Stimulated activated CD4-positive, alpha-beta T cell treated with anti-CD3 and anti-CD28 coated beads, Interleukin-2, amount 100 ng/mL, for 24 hours (primary cell): ENCODE measurements at places on chromosomes 7 and 10.

DNA sequence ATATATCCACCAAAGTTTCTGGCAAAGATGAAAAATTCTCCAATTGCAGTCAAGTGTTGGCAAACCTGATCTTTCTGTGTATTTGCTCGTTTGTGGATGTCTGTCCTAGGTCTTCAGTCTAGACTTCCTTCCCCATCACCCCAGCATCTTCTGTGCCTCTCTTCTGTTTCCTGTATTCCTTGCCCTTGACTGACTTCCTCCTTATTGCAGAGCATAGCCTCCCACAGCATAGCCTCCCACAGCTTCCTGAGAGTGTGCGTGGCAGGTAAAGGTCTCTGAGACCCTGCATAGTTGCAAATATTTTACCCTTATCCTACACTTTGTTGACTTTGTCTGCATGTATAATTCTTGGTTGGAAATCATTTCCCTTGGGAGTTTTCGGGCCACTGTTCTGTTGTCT lies 18.4 kb downstream of the SLC18A2 start:
- DNase-seq: no peak

- DNase-seq: no peak
These were observed 21.5 kb upstream of the FAM133B start for GRCh38 chr7:92611735-92612134.

DNA sequence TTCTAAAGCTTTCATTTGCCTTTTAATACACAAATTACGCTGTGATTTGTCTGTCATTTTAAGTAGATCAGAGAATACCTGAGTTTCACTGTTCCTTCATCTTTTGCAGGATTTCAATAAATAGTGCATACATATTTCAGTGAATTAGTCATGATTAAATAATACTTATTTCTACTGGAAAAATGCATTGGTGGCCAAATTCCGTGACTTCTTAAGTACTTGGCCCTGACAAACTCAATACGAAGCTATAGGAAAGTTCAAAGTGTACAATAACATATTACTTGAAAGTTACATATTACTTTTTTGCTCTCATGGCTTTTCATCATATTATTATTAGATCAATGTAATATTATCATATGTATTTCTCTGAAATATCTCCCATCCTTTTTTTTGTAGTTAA lies 16.1 kb upstream of the PLXDC2 start:
- DNase-seq: no peak

GRCh38 chr10:122487174-122487765 lies 25.9 kb downstream of the HTRA1 start:
- no peak for DNase-seq

DNA sequence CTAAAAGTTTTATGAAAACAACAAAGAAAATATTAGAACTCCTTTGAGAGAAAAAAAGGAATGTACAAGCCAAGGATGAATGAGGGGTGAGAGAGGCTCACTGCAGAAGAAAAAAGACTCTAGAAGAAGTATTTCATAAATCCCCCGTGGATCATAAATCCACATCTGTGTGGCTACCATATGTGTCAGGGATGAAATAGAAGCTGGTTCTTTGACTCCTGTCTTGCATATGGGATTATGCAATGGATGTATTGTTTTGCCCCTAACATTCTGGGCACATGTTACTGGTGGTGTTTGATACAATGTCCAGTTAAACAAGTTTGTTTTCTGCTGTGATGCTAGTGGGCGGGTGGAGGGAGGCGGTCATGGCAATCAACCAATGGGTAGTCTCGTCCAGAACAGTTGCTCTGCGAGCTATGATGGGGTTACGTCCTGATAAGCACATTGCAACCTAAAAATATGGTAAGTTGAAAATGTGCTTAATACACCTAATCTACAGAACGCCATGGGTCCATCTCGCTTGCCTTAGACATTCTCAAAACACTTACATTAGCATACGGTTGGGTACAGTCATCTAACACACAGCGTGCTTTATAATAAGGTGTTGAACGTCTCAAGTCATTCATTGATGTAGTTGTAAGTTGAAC lies 34.1 kb upstream of the PITRM1 start:
- DNase-seq: no peak

GRCh38 chr10:124735491-124736286 lies 8.5 kb downstream of the FAM53B start:
- peak; percentile 14 for DNase-seq

GRCh38 chr7:26580064-26580591 lies 284.3 kb downstream of the SKAP2 start:
- DNase-seq: no peak

- no peak for DNase-seq
These were observed 34.0 kb upstream of the CCDC7 start for GRCh38 chr10:32411797-32412498.

- no peak for DNase-seq
These were observed 220.5 kb downstream of the DNAJB6 start for GRCh38 chr7:157557263-157557662.

GRCh38 chr7:29194594-29195427 lies at the start of gene CHN2:
Gene CHN2 (plus strand): TSS chr7:29194775.
- peak; percentile 27 for DNase-seq

DNA sequence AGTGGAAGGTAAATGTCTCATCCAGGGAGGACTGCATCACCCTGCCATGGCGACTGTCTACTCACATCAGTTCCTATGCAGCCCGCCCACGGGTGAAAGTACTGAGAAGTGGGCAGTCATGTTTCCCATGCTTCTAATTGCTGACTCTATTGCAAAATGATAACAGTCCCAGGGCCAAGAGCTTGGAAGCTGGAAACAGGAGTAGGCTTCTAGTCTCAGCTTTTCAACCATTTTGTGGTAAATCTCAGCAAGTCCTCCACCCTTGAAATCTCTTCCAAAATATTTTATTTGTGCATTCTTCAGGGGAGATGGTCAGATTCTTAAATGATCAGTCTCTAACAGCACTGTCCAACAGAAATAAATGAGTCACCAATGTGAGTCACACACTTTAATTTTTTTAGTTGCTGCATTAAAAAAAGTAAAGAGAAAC lies 48.1 kb upstream of the TARP start:
- peak; percentile 37 for DNase-seq
